NCI-H1048 (cell line): ENCODE measurements at places on chromosomes 5 and 9.

DNA sequence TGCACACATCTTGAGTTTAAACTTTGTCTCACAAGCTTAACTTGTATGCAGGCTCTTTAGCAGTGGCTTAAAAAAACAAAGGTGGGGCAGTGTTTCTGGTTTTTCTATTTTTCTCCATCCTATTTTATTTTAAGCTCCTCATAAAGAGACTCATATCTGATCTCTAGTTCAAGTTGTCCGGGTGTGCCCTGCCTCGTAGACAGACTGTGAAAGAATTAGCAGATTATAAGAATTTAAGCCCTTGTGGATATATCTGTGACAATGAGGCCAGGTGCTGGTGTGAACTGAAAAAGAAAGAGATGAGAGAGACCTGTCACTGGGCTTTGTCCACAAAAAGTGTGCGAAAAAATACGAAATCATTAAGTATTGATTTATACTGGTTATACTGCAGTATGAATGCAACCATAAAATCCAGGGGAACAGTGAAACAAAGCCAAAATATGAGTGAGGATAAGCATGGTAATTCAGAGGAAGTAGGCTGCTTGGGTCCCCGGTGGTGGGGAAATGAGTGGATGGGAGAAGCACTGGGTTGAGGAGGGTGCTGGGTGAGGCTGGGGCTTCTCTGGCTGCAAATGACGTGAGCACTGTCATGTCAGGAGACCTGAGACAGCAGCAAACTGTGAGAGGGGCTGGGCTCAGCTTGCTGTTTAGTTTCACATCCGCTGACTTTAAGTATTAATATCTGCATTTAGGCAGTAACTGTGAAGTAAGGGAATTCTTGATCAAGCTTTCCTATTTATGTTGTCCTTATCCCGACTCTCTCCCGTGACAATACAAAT, 179.7 kb upstream of the ANKRD55 start:
- DNase-seq, result no peak

- DNase-seq, result no peak
Observed at GRCh38 chr5:173712609-173713175, 96.2 kb upstream of the BOD1 start.

GRCh38 chr5:154138701-154139100, 51.8 kb upstream of the GALNT10 start:
- DNase-seq, result no peak

DNA sequence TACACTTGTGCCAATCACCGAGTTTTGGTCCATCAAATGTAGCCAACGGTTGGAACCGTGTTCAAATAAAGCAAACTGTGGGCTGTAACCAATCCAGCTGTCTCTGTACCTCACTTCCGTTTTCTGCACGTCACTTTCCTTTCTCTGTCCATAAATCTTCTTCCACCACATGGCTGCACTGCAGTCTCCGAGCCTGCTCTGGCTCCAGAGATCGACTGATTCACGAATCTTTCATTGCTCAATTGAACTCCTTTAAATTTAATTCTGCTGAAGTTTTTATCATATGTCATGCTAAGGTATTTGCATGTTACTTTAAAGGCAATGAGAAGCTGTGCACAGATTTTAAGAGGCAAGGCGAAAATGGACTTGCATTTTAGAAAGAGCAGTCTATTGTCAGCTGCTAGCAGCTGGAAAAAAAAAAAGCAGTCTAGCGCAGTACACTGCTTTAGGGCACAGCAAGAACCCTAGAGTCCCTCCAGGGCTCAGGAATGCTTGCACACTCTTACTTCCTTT, 13.2 kb downstream of the TTC39B start:
- no peak for DNase-seq

DNA sequence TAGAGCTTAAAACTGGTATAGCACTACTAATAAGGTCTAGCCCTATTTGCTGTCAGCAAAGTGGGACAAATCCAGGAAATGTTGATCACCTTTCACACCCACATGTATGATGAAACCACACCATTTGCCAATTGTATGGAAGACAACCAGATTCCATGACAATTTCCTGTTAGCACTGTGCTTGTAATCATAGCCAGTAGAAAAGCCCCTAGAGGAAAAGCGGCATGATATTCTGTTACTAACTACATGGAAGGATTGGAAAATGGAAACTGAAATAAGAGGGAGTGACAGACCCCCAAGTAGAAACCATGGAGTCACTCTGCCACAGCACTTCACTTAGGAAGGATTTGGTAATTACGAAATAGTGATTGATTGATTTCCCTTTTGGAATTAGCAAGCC, 923 bp downstream of the SPATA6L start:
- no peak for DNase-seq

DNA sequence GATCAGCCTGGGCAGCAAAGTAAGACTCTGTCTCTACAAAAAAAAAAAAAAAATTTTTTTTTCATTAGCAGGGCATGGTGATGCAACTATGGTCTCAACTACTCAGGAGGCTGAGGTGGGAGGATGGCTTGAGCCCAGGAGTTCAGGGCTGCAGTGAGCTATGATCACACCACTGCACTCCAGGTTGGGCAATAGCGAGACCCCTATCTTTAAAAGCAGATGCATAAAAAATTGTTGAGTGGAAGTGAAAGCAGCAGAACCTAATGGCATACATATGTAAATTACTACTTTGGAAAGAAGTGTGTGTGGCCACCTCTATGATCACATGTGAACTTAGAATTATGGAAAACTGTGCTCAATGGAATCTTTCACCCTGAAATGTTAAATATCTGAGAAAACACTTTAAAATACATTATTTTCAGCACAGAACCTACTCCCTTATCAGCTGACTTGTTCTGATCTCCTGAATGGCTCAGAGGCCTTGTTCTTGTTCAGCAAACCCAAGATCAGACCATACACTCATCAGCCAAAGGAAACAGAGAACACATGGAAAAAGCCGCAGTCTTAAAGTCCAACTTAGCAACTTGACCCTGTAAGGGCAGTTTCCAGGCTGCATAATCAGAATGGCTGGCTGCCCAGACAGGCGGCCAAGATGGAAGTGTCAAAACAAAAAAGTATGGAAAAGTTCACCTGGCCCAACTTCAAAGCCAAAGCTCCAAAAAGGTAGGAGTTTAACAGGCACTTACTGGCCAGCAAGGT, 56.5 kb downstream of the SIL1 start:
- no peak for DNase-seq

GRCh38 chr9:68978066-68978465, 35.8 kb downstream of the PRKACG start:
- no peak for DNase-seq

DNA sequence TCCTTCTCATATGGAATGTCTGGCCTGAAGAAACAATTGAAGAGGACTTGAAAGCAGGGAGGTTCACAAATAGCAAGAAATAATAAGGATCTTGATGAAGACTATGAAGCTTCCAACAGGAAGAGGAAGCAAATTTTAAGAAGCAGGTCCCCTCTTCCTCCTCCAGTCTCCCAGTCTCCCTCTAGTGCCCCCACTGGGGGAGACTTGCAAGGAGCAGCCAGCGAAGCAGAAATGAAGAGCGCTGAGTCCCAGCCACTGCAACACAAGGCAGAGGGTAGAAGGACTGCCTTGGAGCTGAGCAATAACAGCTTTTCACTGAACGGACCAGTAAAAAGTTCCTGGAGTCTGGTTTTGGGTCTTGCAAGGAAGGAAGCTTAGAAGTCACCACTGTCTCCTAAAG, 32.6 kb upstream of the ACO1 start:
- no peak for DNase-seq

- DNase-seq, result no peak
Observed at GRCh38 chr5:171493646-171494393, 74.4 kb downstream of the FGF18 start.

GRCh38 chr5:105639068-105639467, 2031.7 kb downstream of the EFNA5 start:
- no peak for DNase-seq

DNA sequence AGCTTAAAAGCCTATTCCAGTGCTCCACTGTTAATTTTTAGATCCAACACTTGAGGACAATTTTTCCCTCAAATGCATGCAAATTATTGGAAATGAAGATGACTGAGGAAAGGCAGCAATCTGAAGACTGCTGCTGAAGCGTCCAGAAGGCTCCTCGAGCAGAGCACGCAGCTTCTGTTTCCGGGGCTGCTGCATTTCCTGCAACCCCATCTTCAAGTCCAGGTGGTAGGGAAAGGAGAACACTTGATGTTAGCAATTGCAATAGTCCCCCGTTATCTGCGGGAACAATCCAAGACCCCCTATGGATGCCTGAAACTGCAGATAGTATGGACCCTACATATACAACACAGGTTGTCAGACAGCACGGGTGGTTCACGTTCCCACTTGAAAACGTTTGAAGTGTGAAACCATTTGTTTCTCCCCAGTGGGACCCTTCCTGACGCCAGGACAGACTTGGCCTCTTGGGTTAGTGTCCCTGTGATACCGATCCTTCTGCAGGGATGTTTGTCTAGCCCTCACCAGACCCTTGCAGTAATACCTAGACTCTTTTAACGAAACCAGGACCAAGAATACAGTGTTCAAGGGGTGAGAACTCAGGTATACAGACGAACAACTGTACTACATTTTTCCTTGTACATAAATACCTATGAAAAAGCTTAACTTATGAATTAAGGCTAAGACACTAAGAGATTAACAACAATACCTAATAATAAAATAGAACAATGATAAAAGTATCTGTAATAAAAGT, 152.3 kb downstream of the HSD17B3 start:
- no peak for DNase-seq

DNA sequence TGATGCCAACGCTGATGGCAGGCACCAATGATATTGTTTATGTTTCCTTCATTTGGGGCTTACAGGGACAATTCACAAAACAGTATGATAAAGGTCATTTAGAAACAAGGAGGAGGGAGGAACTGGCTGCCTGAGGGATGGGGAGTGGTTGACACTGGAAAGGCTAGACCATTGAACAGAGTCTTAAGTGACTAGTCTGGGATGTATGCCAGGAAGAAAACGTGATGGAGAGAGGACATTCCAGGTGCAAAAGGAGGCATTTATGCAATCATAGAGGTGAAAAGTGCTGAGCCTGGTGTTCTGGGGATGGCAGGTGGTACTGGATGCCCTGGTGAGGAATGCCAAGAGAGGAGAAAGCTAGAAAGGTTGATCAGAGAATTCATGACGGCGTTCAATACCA, 153.4 kb downstream of the ZNF462 start:
- no peak for DNase-seq

DNA sequence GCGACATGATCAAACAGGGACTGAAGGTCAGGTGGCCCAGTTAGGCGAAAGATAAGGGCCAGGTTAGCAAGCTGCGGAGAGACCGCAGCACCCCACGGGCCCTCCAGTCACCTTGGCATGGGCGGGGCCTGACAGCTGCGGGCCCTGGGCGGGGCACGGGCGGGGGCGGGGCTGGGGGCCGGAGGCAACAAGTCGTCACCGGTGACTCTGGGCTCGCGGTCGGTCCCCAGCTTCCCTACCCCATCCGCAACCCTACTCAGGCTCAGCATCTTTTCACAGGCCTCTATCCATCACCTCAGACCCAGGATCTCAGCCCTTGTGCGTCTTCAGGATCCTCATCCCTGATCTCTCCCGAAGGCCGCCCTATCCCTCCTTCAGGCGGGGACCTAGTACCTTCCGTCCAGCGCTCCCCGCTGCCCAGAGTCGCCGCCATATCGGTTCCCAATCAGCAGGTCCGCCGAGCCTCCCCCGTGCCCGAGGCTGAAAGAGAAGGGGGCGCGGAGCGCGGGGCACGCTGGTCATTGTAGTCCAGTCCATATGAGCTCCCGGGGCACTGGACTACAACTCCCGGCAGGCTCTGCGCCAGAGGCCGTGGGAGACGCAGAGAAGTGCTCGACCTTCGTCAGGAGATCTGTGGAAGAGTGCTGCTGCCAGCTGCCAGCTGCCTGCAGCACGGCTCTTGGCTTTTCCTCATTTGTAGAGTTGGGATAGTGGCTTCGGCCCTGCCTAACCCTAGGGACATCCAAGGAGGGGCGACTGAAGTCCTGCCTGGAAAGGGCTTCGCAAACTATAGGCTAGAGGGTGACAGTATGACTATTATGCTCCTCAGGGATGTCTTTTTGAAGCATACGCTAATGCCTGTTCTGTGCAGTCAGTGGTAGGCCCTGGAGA, at the start of gene DNAJC18:
Gene DNAJC18 (minus strand): TSS at position 513 of the 891 bp plus-strand sequence. CDS start 80 bp downstream, at position 433.
- DNase-seq, result no peak

- DNase-seq, result no peak
Observed at GRCh38 chr5:85670417-85670816, 947.3 kb upstream of the COX7C start.
